ENCODE measurements at places on chromosomes 1 and 21.
A peak's percentile ranks its signal among the peaks of the same experiment; 100 is the strongest.

- DNase-seq = no peak
These were observed 189.8 kb downstream of the DNAH14 start for GRCh38 chr1:225119307-225119706.

DNA sequence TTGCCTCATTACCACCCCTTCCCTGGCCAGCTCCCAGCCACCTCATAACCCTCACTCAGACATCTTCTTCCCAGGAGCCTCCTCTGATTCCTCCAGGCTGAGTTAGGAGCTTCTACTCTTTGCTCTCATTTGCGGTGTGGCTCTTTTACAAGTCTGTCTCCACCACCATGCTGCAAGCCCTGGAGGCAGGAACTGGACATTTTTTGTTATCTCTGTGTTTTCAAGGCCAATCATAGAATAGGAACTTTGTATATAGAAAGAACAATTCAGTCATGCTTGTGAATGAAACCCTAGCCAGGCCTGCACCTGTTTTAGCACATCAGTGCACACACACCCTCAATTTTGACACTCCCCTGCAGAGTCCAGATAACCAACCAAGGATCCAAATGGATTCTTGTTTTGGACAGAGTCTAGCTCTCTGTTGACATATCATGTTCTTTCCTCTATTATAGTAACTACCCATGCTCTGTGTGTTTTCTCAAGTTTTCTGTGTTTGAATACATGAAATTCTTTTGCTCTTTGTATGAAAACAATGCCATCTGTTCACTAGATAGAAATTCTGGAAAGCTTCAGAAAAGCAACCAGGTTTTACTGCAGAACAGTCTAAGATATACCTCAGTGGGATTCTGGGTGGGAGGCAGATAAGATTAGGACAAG, 60.9 kb upstream of the ZNF648 start:
- DNase-seq = no peak

- DNase-seq = no peak
These were observed 90.4 kb downstream of the KCNK1 start for GRCh38 chr1:233704170-233704897.

- no peak for DNase-seq
These were observed 1.1 kb downstream of the DPYD start for GRCh38 chr1:97919585-97920261.

- peak; percentile 84 for DNase-seq
These were observed 33.7 kb downstream of the WNT9A start for GRCh38 chr1:227913764-227914721.

- DNase-seq = no peak
These were observed 18.3 kb upstream of the RNU1-4 start for GRCh38 chr1:16721871-16722641.

- no peak for DNase-seq
These were observed 334.3 kb upstream of the ADAMTS5 start for GRCh38 chr21:27301220-27301619.

DNA sequence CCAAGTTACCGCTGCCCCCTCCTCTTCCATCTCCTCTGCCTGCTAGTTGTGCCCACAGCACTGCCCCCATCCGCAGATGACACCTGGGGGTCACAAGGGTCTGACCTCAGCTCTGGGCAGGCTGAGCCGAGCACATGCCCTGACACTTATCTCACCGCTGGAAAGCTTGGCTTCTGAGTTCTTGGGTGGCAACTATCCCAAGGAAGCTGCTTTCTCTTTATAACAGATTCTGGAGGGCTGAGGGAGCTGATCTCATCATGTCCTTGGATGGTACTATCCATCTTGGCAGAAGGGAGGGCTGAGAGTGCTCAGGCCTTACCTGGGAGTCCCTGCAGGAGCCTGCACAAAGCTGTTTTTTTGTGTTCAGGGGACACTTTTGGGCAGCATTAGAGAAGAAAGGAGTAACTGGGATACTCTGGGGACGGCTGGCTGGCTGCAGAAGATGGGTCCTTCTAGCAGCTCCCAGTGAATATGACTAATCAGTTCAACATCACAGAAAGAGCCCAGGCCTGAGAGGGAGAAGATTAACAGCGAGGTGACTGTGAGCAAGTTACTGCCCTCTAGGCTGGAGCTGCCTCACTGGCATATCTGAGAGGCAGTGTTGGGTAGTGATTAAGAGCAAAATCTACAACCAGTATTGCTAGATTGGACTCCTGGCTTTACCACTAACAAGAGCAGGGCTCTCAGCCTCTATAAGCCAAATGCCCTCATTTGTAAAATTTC, 71.6 kb downstream of the PLXNA2 start:
- no peak for DNase-seq

- peak; percentile 70 for DNase-seq
These were observed 10.8 kb downstream of the COL9A2 start for GRCh38 chr1:40306296-40306695.

- no peak for DNase-seq
These were observed 31.3 kb upstream of the BTG2 start for GRCh38 chr1:203273869-203274602.

GRCh38 chr1:2242814-2243725, 15.0 kb downstream of the SKI start:
- no peak for DNase-seq

DNA sequence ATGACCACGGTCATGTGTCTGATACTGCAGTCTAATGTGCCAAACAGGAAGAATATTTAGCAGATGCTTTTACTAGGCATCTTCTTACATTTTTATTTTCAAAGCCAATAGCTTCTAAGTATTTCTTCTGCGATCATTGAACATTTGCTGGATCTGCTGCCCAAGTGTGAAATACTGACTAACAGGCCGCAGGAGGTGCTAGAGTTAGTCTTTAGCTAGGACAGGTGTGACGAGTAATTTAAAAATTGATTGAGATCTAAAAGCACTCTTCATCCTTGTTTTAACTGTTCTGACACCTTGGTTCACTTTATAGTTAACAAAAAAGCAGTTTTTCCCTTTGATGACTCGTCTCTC, 748 bp upstream of the FAM78B start:
- no peak for DNase-seq

GRCh38 chr1:166844791-166845190, 5.5 kb downstream of the POGK start:
- no peak for DNase-seq

Data from lung (tissue), 17 donors.